ENCODE measurements at places on chromosomes 4 and X.

GRCh38 chr4:109996526-109996925, 83.8 kb downstream of the EGF start:
- DNase-seq, result no peak

DNA sequence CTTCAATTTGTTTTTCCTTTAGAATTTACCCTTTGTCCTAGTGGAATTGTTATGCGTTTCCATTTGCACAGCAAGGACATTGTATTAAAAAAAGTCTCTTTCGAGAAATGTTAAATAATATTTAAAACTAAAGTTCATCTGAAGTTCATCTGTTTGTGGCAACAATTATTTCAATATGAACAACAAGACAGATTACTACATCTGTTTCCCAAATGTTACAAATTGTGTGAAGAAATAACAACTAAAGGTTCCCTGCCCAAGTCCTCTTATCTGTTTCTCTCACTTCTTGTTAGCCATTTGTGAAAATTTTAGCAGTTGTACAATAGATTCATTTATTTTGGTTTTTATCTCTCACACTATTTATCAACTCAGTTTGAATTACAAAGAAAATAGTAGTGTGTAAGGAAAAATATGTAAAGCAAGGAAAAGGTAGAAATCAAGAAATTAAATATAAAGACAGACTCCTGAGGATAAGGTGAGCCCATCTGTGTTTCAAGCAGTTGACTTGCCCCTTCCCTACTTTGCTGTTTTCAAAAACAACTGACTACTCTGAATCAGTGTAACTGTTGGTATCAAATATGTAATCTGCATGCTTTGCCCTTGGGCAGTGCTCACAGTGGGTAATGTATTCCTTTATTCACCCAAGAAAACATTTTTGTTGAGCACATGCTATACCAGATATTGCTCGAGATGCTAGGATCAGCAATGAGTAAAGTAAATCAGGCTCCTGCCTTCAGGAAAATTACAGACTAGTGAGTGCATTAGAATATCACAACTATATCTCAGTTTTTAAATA, 118.9 kb upstream of the PCDH7 start:
- DNase-seq, result no peak

GRCh38 chrX:95762716-95763115, 921.9 kb upstream of the DIAPH2 start:
- DNase-seq, result no peak

DNA sequence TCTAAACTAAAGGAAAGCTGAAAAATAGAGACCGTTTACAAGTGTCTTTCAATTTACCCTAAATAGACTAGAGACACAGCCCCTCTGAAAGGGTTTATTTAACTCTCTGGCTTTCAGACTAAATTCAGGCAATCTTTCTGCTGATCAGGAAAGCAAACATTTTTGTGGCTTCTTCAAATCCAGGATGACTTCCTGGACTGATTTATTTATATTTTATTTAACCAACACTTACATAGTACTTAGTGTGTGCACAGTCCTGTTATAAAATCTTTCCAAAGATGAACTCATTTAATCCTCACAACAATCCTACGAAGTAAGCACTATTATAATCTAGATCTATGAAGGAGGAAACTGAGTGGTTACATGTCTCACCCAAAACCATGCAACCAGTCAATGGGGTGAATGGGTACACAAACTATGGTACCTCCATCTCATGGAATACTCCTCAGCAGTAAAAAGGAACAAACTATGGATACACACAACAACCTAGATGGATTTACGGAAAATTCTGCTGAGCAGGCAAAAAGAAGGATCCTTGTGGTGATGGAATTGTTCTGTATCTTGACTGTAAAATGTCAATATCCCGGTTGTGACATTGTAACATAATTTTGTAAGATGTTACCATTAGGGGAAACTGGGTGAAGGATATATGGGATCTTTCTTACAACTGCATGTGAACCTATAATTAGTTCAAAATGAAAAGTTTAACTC, 64.1 kb upstream of the MAMLD1 start:
- no peak for DNase-seq

GRCh38 chr4:100574607-100575006, 56.8 kb upstream of the EMCN start:
- DNase-seq, result no peak

GRCh38 chrX:100654261-100654660, 10.3 kb downstream of the SRPX2 start:
- DNase-seq, result no peak

DNA sequence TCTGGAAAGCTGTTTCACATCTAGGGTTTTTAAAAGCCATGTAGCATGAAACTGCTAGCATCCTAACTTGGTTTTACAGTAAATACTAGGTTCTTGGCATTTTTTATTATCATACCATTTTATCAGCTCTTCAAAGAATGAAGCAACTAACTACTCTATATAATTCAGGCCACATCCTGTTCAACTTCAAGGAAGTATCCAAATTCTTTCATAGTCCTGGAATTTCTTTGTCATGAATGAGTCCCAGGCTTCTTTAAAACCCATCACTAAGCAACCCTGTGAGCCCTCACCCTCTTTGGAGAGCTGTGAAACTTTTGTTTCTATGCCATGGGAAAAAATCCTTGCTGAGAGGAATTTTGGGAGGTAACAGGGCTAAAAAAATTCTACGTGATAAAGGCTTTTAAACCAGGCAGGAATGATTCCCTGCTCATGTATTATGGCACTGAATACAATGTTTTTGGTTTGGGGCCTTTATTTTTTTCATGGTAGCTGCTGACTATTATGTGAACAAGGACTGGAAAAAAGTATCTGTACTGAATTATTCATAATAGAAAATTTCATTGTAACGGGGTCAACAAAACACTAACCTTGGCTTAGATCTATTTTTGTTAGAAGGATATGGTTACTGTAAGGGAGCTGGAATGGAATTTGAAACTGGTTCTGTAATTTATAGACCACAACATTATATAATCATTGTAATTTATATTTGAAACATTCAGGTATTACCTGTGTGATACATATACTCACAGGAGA, 164.9 kb downstream of the DCTD start:
- DNase-seq, result no peak

DNA sequence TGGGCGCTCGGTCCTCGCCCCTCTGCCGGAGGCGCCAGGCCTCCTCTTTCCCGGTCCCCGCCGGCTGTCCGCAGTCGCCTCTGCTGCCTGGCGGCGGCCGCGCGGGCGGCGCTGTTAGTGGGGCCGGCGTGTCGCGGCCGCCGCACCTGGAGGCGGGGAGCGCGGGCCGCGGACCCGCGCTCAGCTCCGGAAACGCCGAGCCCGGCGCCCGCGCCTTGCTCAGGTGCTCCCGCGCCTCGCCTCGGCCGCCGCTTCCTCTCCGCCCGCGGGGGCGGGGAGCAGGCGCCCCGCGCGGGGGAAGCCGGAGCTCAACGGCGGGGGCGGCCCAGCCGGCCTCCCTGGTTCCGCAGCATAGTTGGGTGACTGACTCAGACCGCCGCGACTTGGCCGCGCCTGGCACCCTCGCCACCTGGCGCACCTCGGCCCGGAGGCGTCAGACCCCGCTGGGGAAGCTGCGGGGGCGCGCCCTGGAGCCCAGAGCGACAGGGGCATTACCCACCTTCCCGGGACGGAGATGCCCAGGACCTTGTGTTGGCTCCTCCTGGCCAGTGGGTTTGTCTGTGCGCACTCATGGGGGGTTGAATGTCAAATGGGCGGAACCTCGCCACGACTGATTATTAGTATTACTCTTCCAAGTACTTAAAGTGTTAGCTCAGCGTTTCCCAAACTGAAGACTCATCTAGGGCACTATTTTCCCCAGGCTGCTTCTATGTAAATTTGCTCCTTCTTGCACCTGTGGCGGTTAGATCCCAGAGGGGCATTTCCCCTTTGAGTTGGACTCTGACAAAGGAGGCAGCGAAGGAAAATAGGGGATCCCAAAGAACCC, at the start of gene ARAP2:
TSS of gene ARAP2 (minus strand) at position 258 of the 826 bp plus-strand sequence. CDS start 15,028 bp downstream, outside the sequence.
- peak; percentile 10 for DNase-seq

GRCh38 chrX:33207056-33207455, 4.3 kb downstream of the DMD start:
- DNase-seq, result no peak

DNA sequence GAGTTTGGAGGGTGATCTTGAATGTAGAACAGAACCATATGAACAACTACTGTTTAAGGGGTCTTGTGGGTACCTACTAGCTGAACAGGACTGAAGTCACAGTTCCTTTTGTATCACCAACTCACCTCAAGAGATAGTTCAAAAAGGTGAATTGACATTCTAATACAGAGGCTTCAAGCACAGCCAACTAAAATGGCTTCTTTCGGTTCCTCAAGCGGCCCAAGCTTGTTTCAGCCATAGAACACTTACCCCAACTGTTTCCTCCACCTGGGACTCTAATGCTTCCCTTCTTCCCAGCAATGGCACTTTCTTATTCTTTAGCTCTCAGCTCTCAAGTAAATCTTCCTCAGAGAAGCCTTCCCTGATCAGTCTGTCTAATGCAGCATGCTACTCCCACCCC, 277.5 kb upstream of the GK2 start:
- DNase-seq, result no peak

DNA sequence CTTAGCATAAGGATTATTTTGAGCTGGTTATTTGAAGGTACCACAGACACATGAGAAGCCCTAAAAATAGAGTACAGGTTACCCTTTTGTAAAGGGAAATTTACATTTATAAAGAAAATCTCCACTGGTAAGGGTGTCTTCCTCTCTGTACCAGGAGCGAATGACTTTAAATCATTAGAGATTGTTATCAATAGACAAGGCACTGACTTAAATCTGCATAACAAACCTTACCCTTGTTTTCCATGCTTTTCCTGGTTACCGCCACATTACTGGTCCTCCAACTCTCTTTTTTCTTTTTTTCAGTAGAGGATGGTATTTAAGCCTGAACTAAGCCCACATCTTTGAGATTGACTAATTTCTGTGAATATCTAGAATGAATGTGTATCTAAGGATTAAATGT, 129.8 kb downstream of the SLC7A11 start:
- DNase-seq, result no peak

DNA sequence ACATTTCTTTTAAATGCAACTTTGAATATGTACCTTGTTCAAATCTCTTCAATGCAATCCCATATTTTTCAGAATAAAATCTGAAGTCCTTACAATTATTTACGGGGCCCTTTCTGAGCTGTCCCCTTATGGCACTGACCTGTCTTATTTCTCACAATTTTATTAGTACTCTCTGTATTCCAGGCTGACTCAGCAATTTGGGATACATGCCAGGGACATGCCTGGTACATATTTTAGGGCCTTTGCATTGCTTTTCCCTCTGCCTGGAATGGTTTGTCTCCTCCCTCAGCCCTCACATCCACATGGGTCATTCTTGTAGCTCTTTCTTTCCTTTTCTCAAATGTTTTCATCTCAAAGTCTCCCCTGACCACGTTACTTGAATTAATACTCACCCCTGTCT, 172.2 kb upstream of the TECRL start:
- no peak for DNase-seq

DNA sequence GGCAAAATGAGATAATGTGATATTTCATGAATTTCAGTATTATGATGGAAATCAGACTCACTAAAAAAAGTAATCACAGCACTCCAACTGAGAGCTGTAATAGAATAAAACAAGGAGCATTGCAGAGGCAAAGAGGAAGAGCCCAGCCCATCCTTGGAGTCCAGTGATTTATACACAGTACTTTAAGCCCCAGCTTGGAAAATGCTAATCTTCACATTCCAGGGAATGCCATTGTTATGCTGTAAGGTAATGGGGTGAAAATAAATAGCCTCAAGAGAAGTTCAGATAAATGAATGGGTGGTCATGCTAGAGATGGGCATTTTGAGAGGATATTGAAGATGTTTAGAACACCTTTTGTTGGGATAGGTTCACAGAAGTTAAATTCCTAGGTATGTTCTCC, 190.3 kb upstream of the TAPT1 start:
- DNase-seq, result no peak

DNA sequence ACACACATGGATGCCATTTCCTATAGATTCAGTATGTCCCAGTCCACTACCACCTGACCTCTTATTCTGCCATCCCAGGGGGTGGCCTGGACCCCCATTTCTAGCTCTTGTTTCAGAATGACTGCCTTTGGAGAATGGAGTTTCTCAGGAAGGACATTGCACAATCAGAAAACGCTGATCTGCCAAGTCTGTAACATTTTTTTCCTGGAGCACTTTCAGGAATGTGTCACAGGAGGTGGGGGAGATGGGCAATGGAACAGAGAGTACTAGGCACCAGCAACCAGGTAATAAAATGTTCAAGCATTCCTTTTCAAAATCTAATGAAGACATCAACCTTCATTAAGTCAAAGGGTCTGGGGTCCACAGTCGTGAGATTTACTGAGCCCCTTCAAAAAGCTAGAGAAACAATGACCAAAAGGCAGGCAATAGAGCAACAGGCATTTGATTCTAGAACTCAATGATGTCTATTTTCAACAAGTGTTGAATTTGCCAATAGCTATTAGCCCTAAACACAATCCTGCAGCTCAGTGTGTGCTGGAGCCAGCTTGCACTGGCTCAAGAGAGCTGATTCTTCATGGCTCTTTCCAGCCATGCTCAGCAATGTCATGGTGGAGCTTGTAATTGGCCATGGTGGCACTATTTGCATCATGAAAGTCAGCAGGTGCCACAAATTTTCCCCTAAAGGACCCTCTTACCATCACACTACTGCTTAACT, 87.1 kb downstream of the KDR start:
- DNase-seq, result no peak

DNA sequence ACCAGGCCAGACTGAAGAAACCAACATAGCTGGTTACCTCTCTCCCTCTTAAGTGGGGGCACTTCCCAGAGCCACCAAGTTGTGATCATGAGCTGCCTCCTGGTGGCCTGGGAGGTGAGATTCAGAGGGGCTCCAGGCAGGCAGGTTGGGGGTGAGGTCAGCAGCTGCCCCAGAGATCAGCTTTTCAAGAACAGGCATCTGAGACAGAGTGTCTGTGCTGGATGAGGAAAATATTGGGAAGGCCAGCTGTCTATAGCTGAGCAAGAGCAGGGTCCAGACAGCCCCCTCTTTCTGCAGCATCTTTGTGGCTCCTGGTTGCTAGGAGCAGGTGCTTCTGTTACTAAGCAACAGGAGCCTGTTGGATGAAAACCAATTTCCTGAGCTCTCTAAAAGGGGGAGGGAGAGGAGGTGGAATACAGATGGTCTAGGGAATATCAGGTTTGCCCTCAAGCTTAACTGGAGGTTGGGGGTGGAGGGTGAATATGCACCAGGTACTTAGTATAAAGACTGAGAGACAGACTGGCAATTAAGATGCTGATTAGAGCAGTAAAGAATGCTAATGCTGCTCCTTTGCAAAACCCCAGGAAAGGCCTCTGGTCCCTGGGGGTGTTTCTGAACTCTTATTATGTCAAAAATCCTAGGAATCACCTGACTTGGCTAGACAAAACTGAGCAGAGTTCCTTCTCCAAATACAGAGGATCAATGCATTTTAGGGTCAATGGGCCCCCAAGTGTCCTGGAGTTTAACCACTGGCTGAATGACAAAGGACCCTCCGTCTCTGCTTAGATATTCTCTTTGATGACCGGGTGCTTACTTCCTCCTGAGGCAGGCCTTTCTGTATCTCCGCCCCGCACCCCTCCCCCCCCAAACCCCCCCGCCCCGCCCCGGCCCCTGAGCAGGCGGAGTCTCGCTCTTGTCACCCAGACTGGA, 21.4 kb downstream of the ZCCHC13 start:
- no peak for DNase-seq

- DNase-seq, result no peak
These were observed 6.8 kb upstream of the RRAGB start for GRCh38 chrX:55710701-55711100.

Measured in cortex of kidney (tissue), 1 donor.